ENCODE measurements at places on chromosomes 12 and 14. TPM values are rescaled to one million over a fixed set of nuclear protein-coding genes. Genes with fewer than 3 reads are reported as not detected.
A peak's percentile ranks its signal among the peaks of the same experiment; 100 is the strongest.

DNA sequence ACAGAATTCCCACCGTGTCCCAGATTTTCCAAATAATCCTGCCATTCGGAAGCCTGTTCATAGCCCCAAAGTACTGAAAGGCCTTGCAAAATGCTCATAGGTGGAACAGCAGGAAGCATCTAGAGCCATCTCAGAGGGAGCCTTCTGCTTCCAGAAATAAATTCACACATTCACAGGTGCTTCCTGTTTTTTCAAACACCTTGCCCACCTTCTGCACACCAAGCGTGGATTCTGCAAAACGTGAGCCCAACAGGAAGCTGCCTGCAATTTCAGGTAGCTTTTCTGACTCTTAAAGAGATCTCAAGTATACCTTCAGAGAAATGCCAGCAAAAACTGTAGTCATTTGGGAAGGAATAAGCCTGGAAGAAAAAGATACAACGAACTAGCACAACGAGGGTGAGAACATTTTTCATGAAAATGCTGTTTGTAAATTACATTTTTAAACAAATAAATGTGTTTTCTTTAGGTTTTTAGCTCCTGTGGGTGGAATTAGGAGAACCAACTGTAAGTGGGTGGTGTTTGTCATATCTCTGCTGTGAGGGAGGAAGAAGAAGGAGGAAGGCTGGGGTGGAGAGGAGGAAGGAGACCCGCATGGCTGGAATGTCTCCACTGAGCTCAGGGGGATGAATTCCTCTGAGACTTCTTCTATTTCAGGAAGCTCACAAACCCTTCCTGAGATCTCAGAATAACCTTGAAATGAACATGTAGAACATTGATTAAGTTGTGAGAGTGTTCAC, at the start of gene IFNG-AS1:
Gene IFNG-AS1, plus strand, starts transcription at position 264 of the 737 bp plus-strand sequence.
- no peaks in the 10 kb centered on the region for H3K36me3 ChIP-seq
- peak; percentile 26 for DNase-seq
- H3K27ac ChIP-seq: peak within 1 kb of the TSS; percentile 43

- no peaks in the 10 kb centered on the region for H3K4me1 ChIP-seq
- H3K36me3 ChIP-seq: no peaks in the 10 kb centered on the region
- no peak overlapping the region for H3K4me3 ChIP-seq
- H3K27ac ChIP-seq: no peak overlapping the region
- H3K27me3 ChIP-seq: no peaks in the 10 kb centered on the region
Measured at GRCh38 chr14:30861200-30861599, 13.2 kb upstream of the COCH start.

DNA sequence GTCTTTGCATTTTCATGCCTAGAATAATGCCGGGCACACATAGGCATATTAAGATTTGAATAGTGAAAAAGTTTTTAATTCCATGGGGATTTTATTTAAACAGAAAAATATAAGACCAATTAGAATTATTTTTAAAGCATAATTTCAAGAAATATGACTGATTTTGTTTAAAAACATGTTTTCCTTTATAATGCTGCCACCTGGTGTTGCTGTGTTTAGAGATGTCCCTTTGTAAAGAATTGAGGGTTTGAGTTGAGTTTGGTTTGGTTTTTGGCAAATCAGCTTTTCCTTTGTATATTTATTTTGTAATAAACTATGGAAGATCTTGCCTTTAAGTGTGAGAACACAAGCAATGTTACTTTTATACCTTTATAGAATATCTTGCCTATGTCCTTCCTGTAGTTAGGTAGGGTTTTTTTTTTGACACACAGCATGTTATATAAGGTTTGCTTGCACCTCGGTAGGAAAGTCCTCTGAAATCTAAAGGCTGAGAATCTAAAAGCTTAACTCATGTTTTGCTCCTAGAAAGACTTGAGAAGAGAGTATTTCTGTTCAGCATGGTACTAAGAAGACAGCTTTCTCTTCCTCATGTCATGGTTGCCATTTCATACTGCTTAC, 31.4 kb upstream of the SNAPC1 start:
- no peak overlapping the region for H3K27ac ChIP-seq
- H3K4me1 ChIP-seq: peaks cover 4% of the 10 kb centered on the region
- H3K4me3 ChIP-seq: no peak overlapping the region
- peaks cover 55% of the 10 kb centered on the region for H3K36me3 ChIP-seq
- DNase-seq: no peak
- no peaks in the 10 kb centered on the region for H3K27me3 ChIP-seq

GRCh38 chr12:132773077-132773955, 11.7 kb upstream of the ANKLE2 start:
- H3K27me3 ChIP-seq: no peaks in the 10 kb centered on the region
- no peak overlapping the region for H3K4me3 ChIP-seq
- H3K36me3 ChIP-seq: peaks cover 2% of the 10 kb centered on the region
- peaks cover 13% of the 10 kb centered on the region for H3K4me1 ChIP-seq

GRCh38 chr12:53061404-53062010, 11.6 kb downstream of the TNS2 start:
- peak overlapping the region; percentile 44 for H3K27ac ChIP-seq
- peak; percentile 78 for DNase-seq
- no peaks in the 10 kb centered on the region for H3K36me3 ChIP-seq
- peaks cover 6% of the 10 kb centered on the region for H3K4me1 ChIP-seq
- no peak overlapping the region for H3K4me3 ChIP-seq

- peaks cover 5% of the 10 kb centered on the region for H3K27me3 ChIP-seq
- no peaks in the 10 kb centered on the region for H3K36me3 ChIP-seq
- no peak for DNase-seq
- no peak overlapping the region for H3K27ac ChIP-seq
- no peak overlapping the region for H3K4me3 ChIP-seq
- H3K4me1 ChIP-seq: peaks cover 4% of the 10 kb centered on the region
Measured at GRCh38 chr12:94133964-94134795, 14.2 kb upstream of the PLXNC1 start.

Gene TAS2R31
- 17.2 TPM for total RNA-seq

GRCh38 chr12:52407918-52408317, 1.8 kb upstream of the KRT82 start:
- H3K27me3 ChIP-seq: no peaks in the 10 kb centered on the region
- no peak overlapping the region for H3K4me3 ChIP-seq
- H3K27ac ChIP-seq: no peak overlapping the region
- no peak for DNase-seq
- H3K4me1 ChIP-seq: no peaks in the 10 kb centered on the region

DNA sequence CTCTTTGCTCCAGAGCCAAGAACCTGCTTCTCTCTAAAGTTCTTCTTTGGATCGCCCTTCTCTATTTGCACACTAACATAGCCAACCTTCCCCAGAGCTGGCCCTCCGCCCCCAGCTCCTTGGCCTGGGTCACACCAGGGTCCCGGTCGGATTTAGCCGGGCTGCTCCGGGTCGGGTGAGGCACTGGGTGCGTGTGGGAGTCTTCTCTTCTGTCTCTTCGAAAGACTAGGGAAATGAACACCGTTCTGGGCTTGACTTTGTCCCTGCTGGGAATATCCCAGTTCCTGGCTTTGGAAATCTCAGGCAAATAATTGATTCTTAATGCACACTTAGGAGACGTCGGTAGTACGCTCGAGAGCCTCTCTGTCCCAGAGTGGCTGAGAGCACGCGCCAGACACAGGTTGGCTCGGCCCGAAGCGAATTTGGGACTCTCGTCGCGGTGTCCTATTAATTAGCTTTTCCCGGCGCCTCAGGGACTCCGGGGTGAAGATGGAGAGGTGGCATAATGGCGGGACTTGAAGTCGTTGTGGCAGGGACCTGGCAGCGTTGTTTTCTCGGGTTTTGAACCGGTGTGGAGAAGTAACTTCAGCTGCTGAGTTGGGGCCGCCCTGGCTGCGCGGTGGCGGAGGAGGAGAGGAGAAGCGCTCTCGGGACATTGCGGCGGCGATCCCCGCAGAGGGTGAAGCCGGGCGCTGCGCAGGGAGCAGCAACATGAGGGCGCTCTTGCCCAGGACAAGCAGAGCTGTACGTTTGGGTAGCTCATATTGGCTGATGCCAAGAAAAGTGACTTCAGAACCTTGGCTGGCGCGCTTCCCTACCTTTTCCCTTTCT, 7.5 kb downstream of the FOXG1 start:
- no peak for DNase-seq
- peaks cover 100% of the 10 kb centered on the region for H3K27me3 ChIP-seq
- H3K36me3 ChIP-seq: no peaks in the 10 kb centered on the region
- H3K4me1 ChIP-seq: no peaks in the 10 kb centered on the region

DNA sequence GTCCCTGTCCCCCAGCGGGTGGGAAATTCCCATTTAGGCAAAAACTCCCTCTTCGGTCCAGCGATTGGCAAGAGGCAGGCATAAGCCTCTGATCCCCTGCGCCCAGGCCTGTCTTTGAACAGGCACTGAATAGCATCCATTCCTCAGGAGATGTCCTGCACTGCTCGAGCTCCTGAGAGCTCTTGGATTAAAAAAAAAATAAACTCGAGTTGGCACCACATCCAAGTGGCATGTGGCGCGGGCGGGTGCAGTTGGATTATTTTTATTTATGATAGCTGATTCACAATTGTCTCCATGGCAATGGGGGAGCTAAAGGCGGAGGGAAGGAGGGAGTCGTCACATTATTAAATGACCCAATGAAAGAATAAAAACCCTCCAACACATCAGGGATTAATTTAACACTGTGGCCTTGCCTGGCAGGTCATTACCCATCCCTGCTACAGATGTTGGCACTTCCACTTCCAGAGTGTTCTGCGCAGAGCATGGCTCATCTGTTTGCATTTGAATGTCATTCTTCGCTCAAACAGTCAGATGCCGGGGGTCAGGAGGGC, 207.2 kb downstream of the AACS start:
- no peaks in the 10 kb centered on the region for H3K36me3 ChIP-seq
- DNase-seq: no peak
- no peak overlapping the region for H3K4me3 ChIP-seq
- H3K27ac ChIP-seq: no peak overlapping the region

Gene TOMM20L
- total RNA-seq: not detected

All from transverse colon (tissue), 4 donors.